CD4-positive, alpha-beta T cell treated with Interferon gamma for 1 hour (primary cell): ENCODE measurements at places on chromosomes 5 and 9.
A peak's percentile ranks its signal among the peaks of the same experiment; 100 is the strongest.

- no peak for DNase-seq
These were observed 35.6 kb upstream of the HAND1 start for GRCh38 chr5:154513669-154514084.

GRCh38 chr9:98218562-98219363, 26.3 kb upstream of the CORO2A start:
- DNase-seq: no peak

GRCh38 chr9:99327667-99328066, 105.6 kb downstream of the SEC61B start:
- no peak for DNase-seq

DNA sequence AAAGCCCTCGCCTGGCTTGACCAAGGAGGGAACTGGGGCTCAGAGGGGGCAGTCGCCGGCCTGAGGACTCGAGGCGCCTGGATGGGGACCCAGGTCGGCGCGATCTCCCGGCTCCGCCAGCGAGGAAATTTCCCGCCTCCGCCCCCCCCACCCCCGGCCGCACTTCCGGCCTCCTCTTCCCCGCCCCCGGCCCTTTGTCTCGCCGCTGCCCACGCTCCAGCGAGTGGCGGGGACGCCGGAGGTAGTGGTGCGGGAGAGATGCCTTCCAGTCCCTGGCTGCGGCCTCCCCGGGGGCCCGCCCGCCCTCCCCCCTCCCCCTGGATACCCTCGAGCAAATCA, 448 bp upstream of the GPRIN1 start:
- DNase-seq: no peak

DNA sequence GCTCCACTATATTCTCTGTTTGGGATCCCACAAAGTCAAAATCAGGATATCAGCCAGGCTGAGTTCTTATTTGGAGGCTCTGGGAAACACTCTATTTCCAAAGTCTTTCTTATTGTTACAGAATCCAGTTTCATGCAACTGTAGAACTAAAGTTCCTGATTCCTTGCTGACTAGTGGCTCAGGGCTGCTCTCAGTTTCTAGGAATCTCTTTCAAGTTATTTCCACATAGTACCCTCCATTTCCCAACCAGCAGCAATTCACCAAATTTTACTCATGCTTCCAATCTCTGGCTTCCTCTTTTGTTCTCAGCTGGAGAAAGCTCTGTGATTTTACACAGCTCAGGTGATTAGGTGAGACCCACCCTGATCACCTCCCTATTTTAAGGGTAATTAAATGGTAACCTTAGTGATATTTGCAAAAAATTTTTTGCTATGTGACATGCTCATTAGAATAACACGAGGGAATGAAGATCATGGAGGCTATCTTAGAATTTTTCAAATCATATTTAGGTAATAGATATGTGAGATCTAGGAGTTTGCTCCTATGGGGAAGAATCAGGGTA, 794.9 kb upstream of the ARRDC3 start:
- no peak for DNase-seq

DNA sequence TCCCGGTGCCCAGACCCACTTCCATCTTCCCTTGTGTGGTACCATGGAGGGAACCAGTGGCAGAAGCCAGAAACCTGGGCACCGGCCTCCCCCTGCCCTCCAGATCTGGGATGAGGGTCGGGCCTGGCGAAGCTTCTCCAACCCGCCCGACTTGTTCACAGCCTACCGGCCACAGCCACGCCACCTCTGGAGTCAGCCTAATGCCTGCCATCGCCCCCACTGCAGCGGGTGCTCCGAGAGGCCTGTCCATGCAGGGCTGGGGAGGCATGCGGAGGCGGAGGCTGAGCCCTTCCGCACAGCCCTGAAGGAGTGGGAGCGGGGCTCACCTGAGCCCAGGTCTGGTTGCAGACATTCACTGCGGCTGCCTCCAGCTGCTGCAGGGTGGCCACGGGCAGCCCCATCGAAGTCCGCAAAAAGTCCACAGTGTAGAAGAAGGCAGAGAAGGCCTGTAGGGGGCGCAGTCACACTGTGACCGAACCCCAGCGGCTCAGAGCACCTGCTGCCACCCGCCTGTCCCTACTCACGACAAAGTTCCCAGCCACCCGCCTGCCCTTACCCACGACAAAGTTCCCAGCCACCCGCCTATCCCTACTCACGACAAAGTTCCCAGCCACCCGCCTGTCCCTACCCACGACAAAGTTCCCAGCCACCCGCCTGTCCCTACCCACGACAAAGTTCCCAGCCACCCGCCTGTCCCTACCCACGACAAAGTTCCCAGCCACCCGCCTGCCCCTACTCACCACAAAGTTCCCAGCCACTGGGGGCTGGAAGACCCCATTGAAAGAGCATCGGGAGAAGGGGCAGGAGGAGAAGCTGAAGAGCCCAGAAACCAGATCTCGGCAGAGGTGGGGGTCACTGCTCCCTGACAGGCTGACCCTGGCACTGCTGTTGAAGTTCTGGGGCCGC, 3.8 kb upstream of the NPDC1 start:
- DNase-seq: peak; percentile 45

DNA sequence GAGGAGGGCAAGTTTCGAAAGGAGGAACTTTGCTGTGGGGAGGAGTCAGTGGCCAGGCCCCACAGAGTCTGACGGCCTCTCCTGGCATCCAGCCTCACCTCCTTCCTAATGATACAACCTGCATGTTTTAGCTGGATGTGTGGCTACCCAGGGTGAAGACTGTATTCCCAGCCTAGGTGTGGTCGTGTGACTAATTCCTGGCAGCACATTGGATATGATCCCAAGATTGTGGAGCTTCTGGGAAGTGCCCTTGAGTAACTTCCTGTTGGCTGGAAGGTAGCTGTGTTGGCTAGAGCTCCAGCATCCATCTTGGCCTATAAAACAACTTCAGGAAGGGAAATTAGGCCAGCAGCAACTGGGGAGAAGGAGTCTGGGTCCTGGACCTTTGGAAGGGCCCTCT, 19.0 kb upstream of the LPCAT1 start:
- no peak for DNase-seq

- DNase-seq: no peak
These were observed 71.8 kb upstream of the ALDH1A1 start for GRCh38 chr9:73024601-73025034.

DNA sequence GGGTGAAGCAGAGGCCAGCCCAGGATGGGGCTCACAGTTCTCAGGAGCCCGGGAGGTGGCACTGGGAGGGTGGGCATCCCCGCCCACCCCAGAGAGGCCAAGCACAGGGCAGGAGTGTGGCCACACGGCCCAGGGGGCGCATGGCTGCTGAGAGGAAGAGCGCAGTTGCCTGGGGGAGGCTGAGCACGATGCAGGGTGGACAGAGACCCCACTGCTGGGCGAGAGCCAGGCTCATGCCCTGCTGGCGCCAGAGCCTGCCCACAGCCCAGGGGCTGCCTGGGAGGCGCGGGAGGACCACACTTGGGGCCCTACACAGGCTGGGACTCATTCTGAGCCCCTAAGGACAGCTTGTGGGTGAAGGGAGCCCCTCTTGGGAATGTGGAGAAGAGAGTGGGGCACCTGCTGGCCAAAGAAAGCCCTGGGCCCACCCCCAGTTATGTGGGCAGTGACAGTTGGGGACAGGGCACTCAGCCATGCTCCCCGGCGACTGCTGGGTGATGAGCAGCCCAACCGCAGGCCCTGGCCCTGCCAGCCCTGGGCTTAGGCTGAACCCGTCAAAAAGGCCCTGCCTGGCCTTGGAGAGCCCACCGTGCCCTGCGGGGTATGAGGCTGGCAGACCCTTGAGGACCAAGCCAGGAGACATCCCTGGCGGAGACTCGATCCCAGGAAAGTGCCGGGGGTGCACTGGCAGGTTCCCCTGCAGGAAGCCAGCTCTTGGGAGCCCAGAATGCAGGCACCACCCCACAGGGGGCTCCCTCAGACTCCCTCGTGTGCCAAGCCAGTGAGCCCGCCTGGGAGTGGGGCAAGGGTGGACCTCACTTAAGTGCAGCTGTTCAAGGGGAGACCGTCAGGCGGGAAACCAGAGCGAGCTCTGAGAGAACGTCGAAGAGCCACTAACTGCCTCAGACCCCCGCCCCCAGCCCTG, 21.6 kb upstream of the CAMSAP1 start:
- no peak for DNase-seq

DNA sequence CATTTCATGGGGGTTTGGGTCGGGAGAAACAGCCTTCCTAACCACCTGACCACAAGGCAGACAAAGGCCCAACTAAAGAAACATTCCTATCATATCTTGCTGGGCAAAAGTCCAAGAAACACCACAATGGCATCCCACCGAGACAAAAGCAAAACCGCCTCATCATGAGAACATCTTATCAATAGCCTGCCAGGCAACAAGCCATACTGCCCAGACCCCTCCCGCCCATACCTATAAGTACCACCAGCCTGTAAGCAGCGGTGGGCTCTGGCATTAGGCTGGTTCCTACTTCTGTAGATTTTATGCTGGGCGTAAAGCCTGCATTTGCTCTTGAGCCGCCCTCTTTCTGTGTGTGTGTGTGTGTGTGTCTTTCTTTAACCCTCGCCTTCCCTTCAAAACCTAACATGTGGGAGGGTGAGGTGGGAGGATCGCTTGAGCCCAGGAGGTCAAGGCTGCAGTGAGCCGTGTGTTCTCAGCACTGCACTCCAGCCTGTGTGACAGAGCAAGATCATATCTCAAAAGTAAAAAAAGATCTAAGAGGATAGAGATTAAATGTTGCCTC, 56.9 kb downstream of the PDE6A start:
- no peak for DNase-seq

- no peak for DNase-seq
These were observed 24.8 kb downstream of the SARDH start for GRCh38 chr9:133713150-133713959.

- no peak for DNase-seq
These were observed 9.5 kb downstream of the MVB12B start for GRCh38 chr9:126335837-126336735.

DNA sequence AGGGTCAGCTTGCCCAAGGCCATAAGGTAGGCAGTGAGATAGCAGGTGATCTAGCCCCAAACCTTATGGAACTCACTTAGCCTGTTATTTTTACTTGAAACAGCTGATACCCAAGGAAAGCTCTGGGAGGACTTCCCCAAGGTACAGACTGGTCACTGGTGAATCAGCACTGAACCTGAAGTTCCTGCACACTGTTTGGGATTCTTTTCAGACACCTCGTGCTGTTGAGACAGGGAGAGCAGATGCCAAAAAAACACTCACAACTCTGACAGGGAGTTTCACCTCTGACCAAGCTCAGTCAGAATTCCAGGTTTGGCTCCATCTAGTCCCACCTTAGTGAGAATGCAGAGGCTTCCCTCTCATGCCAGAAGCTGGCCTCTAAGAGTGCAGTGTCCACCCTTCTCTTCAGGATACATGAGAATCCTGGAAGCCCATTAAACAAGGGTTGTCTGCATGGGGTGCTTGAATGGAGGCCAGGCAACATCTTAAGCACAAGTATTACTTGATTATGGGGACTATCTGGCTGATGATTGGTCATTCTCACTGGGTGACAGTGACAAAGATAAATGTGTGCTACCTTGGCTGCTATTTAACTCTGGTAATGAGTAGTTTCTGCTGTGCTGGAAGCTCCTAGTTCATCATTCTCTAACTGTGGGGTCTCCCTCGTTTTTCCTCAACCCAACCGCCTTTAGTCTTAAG, 122.8 kb upstream of the SLIT3 start:
- no peak for DNase-seq
